Activated CD8-positive, alpha-beta memory T cell treated with anti-CD3 and anti-CD28 coated beads, Interleukin-2, amount 50 U/mL, for 4 hours (primary cell): ENCODE measurements at places on chromosomes 7 and 10.
A peak's percentile ranks its signal among the peaks of the same experiment; 100 is the strongest.

- DNase-seq = no peak
Observed at GRCh38 chr7:132116369-132116768, 459.9 kb downstream of the PLXNA4 start.

GRCh38 chr7:24981171-24981951 is 1.4 kb upstream of the OSBPL3 start:
- peak; percentile 56 for DNase-seq

DNA sequence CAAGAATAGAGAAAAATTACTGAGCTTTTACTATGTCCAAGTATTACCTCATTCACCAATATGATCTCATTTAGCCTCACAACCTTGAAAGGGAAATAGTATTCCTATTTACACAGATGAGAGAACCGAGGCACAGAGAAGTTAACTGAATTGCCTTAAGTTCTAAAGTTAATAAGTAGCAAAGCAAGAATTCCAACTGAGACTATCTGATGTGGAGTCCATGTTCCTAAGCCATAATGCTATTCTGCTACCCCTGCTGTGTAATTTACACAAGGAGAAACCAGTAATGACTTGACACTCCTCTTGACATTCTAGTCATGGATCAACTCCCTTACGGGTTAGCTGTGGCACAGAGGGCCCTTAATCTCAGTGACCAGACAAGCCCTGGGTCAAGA is 60.7 kb downstream of the ABCB4 start:
- DNase-seq = no peak

- no peak for DNase-seq
Observed at GRCh38 chr10:29265210-29265768, 23.6 kb upstream of the LYZL1 start.

DNA sequence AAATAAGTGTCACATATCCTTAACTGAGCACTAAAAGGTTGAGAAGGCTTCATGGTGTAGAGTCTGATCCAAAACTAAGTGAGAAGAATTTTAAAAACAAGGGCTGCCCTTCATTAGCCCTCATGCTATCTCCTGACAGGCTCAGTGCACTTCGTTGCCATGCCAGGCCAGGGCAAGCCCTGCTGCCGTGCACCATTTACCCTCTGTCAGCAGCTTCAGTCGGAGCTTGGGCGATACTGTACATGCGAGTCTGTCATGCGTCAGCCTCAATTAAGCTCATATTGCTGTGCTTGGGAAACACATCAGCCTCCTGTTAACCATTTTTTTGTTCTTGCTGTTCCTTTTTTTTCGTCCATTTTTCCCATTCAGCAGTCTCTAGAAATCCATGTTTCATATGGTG is 166.6 kb downstream of the VTI1A start:
- DNase-seq = no peak

DNA sequence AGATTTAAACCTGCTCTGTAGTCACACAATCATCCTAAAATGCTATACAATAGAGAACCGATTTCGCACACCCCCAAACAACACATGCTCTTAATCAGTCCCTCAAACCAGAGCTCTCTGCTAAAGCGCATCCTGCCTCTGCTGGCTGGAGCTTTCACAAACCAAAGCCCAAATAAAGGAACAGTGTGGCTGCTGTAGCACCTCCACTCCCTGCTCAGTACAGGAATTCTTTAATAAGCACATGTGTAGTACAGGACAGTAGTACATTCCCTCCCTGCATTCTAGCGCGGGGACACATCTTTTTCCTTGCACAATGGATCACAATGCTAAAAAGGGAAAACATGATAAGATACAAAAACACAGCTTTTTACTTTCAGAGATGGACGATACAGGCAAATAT is 684.6 kb downstream of the MAGI2 start:
- no peak for DNase-seq

GRCh38 chr10:46299536-46300369 is 13.0 kb downstream of the ANTXRL start:
- DNase-seq = no peak

- DNase-seq = no peak
Observed at GRCh38 chr10:44724415-44725174, 186.5 kb upstream of the TMEM72 start.

GRCh38 chr7:91228927-91229558 is 35.2 kb upstream of the FZD1 start:
- no peak for DNase-seq

DNA sequence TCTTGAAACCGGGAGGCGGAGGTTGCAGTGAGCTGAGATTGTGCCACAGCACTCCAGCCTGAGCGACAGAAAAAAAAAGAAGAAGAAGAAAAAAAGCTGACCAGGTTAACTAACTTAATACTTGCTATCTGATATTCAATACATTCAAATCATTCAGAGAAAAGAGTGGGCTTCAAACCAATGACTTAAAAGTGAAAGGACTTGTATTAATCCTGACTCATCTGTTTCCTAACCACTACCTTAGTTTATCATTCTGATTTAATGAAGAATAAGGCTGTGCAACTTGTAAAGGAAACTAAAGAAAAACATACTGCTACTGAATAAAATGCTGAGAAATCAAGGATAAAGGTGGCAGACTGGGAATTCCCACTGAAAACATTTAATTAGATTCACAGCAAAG is 128.4 kb downstream of the NRBF2 start:
- DNase-seq = no peak

DNA sequence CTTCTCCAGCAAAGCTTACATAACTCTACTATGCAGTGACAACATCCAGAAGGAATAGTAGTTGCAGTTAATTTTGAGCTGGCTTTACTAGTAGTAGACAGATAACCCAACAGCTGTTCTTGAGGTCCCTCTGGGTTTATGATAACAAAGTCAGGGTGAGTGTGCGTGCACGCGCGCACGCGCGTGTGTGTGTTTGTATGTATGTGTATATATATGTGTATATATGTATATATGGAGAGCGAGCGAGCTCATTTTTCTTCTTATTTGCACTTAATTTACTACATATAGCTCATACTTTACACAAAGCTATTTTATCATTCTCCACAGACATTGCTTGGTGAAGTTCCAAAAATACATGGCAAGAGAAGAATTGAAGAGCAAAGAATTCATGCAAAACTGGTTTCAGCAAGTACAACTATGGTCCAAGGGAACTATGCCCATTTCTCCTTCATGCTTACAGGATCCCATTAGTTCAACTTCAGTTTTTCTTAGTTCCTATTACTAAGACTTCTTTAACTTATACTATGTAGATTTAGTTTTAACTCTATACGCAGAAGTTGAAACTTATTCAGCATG is 105.9 kb upstream of the TMEM168 start:
- DNase-seq = no peak

GRCh38 chr7:10463701-10464100 is 510.0 kb upstream of the PHF14 start:
- no peak for DNase-seq

GRCh38 chr7:96097835-96098234 is 224.1 kb downstream of the SLC25A13 start:
- no peak for DNase-seq

DNA sequence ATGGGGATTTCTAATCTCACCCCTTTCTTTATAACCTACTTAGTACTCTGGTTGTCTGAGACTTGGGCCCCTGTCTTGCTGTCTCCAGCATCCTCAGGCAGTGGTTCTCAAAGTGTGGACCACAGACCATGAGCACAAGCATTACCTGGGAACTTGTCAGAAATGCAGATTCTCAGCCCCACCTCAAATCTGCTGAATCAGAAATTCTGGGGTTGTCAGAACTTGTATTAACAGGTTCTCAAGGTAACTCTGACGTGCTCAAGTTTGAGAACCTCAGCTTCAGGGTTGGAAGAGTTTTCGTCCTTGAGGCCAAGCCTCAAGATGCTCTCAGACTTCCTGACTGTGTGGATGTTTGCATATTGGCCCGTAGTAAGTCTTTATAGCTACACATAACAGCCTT is 97.4 kb downstream of the REEP3 start:
- DNase-seq = no peak

DNA sequence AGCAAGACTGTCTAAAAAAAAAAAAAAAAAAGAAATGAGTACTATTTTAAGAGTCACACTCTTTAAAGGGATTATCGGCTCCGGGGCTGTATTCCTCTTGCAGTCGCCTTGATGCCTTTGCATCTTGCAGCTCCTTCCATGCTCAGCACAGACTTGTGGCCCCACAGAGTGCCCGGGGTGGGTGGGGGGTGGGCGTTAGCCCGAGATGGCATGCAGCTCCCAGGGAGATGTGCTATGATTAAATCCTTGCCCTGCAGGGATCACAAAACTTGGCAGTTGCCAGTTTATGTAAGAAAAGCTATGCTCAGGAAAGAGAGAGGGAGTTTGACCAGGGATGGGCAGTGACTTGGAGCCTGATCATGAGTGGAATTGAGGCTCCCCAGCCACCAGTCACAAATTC is 81.9 kb downstream of the CCDC3 start:
- no peak for DNase-seq

DNA sequence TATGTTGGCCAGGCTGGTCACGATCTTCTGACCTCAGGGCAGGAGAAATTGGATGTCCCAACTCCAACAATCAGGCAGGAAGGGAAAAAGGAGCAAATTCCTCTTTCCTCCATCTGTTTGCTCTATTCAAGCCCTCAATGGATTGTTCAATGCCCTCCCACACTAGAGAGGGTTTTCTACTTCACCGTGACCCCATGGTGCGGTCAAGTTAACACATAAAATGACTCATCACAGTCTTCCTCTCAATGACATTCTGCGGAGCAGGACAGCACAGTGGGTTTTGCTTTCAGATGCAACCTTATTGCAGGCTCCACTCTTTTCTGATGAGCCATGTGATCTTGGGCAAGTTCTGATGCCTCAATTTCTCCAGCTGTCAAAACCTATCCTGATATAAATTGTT is 364.9 kb downstream of the ANKRD30A start:
- no peak for DNase-seq

- DNase-seq = no peak
Observed at GRCh38 chr7:66810716-66811115, 70.2 kb downstream of the RABGEF1 start.

DNA sequence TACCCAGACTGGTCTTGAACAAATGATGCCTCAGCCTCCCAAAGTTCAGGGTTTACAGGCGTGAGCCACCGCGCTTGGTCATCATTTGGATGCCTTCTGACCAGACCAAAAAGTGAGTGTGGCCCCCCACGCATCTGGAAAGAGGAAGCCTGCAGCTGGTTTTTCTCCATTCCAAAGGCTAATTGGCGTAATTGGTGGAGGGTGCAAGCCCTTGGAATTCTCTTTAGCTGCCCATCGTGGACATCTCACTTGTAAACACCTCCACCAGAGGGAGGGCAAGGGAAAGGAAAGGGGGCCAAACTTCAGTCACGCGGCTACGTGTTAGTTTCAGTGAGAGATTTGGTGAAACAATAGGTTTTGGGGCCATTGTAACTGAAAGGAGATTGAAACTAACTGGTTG is 4.1 kb upstream of the ARHGAP21 start:
- no peak for DNase-seq

DNA sequence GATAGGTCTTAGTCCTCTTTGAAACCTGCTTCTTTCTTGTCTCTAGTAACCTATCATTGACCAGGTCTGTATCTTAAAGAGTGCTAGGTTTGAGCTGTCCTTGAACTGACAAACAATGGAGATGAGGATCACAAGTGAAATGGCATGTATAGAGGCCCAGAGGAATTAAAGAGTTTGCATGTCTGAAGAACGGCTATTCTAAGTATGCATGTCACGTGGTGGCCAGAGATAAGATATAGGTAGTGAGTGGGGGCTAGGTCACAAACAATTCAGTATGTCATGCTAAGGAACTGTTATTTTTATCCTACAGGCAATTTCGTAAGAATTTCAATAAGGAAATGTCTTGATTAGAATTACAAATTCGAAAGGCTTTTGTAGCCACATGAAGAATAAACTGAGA is 95.3 kb downstream of the SUGCT start:
- DNase-seq = no peak

- no peak for DNase-seq
Observed at GRCh38 chr10:14924013-14924412, 29.9 kb downstream of the DCLRE1C start.

DNA sequence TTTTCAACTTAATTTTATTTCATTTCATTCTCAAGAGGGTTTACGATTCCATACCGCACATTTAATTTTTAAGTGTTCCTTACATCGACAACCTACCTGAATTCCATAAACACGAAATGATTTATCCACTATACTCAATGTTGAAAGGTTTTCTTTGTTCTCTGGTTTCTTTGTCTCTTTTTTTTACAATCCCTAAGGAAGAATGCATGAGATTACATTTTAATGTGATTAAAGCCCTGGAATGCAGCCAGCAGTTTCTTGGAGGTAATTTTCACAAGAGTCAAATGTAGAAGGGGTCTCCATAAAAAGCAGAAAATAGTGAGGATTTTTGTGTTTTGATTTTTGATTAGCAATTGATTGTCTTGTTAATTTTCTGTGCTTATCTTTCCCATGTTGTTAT is 59.2 kb upstream of the ADCY1 start:
- no peak for DNase-seq

- DNase-seq = no peak
Observed at GRCh38 chr10:3010816-3011460, 56.4 kb upstream of the PFKP start.

DNA sequence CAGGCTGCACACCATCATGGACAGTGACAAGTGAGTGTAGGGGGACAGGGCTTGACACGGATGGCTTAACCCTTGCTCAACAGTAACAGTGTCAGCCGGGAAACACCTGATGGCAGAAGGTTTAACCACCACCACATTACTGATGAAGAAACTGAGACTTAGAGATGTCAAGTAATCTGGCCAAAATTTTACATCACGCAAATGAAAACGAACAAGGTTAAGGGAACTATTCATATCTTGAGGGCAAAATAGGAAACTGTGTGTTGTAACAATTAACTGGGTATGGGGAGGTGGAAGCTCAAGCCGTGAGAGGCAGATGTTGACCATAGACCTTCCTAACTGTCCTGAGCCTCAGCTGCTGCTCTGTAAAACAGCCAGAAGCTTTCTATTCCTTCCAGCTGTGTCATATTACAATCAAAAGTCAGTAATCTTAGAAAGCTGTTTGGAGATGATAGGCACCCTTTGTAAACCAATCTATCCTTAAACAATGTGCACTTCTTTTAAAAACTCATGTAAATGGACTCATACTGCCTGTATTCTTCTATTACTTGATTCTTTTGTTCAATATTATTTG is 68.4 kb downstream of the ABCC2 start:
- DNase-seq = no peak

DNA sequence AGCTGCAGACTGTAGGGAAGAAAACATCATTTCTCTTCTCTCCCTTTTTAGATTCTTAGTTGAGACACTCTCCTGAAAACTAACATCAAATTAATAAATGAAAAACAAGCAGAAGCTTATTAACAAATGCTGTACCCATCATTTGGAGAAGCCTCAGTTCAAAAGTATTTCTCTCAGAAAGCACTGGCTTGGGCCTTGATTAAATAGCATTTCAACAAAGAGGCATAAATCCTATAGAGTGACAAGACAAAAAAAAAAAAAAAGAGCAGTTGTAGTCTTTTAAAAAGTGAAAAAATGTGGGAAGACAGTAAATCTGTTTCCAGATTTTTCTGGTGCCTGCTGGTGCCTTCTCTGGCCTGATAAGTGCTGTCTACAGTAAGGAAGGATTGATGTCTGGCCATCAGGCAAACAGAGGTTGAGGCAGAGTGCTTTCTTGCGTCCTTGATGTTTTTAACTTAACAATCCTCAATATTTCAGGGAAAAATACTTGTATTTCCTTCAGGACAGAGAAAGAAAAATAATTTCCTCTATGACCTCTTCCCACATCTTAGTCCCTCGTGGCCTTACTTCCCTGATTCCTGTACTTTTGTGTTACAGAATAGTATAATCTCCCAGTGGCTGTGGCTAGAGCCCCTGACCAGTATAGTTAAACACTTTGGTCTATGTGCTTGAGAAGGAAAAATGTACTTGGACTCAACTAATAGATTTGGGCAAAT is 300.5 kb downstream of the HGF start:
- no peak for DNase-seq
